ENCODE measurements at places on chromosomes 11 and 22.

GRCh38 chr11:70091638-70092037 is 13.5 kb downstream of the ANO1 start:
- no peak for DNase-seq

DNA sequence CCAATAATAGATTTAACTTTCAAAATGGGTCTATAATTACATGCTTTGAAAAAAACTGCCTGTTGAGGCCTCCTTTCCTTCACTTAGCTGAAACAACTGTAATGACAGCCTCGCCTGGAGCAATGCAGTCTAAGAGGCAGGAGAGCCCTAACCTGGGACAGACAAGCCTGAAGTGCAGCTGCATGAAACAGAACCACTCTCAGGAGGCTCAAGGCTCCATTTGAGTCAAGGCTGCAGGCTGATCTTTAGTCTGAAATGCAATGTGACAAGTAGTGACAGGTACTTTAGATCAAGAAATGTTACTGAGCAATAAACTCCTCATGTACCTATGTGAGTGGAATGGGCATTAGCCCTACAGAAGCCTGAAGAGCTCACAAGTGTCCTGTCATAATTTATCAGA is 414.0 kb upstream of the LUZP2 start:
- DNase-seq: no peak

GRCh38 chr11:125515102-125515439 is 19.0 kb upstream of the FEZ1 start:
- DNase-seq: no peak

DNA sequence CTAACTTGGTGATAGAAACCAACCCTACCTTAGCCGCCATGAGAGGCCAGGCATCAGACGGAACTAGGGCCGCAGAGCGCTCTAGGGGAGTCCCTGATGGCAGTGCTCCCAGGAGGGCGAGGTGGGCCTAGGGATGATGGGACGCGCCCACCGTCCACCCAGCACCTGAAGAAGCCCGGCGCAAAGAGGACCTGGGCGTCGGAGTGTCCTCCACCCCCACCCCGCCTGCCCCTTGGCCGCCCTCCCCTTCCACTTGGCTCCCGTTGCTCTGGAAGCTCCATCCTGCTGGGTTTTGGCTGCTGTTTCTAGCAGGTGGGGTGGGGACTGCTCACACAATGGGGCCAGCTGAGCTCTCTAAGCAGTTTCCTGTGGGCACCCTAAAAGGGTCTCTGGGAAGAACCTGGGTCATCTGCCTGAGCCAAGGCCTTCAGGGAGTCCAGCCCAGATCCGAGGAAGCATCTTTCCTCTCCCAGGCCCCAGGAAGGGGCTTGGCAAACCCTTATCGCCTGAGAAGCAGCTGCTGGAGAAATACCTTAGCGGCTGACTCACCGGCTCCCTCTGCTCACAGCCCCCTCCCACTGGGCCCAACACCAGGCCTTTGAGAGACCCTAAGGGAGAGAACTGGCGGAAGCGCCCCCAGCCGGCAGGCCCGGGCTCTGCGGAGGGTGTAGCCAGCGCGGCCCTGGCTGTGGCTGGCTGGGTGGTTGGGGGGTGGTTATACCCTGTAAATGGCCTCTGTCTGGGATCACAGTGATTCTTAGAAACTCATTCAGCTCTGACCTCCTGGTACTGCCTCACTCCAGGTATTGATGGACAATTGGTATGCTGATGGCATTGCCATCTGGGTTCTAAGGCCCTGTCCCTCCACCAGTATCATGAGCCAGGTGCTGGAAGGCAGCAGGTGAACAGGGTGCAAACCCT is 19.3 kb downstream of the CREB3L1 start:
- DNase-seq: no peak

GRCh38 chr11:27139742-27140367 is 99.2 kb downstream of the BBOX1 start:
- no peak for DNase-seq

DNA sequence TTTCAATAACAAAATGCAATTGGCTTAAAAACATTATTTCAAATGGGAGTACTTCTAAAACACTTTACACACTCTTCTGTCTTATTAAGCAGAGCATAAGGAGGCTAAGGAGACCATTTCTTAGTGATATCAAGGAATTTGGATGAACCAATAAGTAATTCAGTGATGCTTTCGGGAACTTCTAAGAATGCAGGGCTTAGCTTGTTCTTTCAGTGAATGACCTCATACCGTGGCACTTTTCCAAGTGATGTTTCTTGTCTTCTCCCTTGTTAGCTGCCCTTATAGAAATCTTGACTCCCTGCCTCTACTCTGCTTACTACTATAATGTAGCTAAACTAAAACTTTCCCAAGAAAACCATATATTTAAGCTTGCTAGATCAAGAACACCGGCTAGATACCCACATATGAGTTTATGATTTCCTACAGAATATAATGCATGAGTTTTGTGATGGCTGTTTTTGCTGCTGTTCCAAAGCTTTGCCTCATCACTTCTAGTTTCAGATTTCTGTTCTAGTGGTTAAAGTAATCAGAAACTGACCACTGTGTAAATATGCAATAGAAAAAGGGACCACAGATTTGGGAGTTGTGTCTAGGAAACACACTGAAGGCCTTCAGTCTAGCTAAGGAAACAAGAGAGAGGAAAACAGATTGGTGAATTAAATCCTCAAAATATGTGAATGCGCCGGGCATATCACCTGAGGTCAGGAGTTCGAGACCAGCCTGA is 37.5 kb upstream of the STK33 start:
- DNase-seq: peak; percentile 62

DNA sequence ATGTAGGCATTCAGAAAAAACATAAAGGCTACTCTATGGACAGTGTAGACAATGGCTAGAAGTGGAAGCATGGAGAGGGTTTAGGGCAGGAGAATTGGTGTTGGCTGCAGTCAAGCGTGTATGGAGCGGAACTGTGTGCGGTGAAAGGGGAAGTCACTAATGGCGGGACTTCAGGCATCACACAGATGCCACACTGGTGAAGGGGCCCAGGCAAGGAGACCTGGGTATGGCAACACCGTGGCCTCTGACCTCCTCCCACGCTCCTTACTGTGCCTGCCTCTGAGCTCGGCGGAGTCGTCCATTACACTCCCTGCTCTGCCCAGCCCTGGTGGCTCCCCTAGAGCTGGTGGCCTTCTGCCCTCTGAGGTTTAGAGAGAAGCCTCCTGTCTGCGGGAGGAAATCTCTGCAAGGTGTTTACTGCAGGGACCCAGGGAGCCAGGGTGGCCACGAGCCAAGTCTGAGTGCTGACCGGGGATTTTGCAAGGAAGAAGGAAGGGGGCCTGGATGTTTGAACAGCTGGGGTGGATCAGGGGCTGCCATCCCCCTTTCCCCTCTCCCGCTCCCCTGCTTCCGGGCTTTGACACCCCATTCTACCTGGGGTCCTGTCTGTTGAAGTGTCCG is 75.1 kb upstream of the TSPAN18 start:
- no peak for DNase-seq

DNA sequence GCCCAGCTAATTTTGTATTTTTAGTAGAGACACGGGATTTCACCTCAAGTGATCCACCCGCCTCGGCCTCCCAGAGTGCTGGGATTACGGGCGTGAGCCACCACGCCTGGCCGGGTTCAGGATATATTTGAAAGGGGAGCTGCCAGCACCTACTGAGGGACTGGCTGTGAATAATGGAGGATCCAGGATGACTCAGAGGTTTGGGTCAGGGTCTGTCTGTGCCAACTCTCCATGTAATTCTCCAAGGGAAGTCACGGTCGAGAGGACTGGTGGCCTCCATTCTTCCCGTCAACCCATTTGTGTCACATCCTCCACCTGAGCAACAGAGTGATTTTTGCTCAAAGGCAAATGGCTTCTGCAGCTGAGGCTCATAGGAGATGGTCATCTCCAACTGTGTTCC is 3.6 kb upstream of the ARRB1 start:
- DNase-seq: no peak

DNA sequence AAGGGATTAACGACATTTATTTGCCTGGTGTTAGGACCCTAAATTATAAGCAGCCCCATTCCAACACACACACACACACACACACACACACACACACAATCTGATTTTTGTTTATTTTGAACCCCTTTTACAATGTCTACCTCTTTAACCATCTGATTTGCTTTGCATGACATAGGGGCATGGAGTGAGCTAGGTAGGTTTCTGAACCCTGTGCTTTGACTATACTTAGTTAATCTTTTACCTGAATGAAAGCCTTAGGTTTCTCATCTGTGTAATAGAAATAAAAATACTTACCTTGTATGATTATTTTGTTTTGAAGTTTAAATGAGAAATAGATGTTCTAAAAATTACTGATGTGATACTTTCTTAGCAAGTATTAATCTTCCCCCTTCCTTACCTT is 94.7 kb upstream of the FOLH1 start:
- no peak for DNase-seq

DNA sequence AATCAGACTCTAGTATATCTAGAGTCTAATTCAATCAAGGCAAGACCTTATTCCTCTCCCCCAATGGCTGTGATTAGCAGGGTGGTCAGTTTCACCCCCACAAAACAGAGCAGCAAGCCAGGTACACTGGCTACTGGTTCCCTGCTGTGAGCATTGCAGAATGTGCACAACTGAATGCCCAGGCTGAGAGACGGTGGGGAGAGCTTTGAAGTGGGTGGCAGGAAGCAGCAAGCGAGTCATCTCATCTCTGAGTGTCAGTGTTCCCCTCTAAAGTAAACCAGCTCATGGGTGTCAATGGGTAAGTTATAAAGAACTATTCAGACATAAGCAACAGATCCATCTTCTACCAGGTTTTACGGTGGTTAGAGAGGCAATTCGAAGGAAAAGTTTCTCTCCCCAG is 37.6 kb downstream of the GAB4 start:
- DNase-seq: no peak

- DNase-seq: no peak
These were observed 5.8 kb upstream of the TBC1D10A start for GRCh38 chr22:30332551-30332950.

DNA sequence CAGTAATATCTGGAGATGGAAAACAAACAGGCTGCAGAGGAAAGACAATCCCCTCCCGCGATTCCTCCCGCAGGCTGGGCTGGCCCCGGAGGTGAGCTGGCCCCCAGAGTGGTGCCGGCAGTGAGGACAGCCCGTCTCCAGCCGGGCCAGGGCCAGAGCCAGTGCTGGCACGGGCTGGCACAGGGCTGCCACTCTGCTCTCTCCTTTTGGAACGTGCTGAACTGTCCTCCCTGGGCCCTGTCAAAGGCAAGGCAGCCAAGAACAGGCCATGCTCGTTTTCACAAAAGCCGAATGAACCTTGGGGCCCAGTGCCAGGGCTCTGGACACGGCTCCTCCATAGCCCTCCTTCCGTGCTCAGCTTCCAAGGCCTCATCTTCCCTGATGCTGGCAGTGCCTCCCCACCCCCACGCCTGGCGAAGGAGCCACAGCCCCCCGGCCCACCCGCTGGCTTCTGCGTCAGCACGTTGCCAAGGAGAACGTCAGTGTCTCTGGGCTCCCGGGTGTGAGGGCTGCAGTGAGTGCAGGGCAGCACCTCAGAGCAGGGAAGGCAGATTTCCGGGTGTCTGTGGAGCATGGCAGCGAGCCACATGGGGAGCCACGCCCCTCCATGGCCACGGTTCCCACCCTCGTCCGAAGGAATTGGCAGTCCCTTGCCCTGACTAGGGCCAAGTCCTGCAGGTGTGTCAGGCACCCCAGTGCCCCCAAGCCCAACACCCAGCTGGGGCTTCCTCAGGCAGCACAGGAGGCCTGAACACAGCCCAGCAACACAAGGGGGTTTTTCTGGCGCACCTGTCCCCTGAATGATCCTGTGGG is 28.6 kb downstream of the GNAZ start:
- no peak for DNase-seq

DNA sequence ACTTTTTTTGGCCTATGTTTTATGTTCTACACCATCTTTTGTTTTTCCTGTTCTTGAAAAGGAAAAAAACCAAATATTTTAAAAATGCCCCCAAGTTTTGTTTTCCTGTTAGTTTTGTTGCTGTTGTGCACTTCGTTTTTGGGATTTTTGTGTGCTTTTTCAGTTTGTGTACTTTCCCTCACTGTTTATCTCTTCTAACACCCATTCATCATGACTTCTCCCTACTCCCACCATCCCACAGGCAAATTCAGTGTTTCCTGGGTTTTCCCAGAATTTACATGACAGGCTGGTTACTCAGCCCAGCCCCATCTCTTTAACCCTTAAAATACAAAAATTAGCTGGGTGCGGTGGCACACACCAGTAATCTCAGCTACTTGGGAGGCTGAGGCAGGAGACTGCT is 15.6 kb downstream of the TMEM123 start:
- DNase-seq: no peak

DNA sequence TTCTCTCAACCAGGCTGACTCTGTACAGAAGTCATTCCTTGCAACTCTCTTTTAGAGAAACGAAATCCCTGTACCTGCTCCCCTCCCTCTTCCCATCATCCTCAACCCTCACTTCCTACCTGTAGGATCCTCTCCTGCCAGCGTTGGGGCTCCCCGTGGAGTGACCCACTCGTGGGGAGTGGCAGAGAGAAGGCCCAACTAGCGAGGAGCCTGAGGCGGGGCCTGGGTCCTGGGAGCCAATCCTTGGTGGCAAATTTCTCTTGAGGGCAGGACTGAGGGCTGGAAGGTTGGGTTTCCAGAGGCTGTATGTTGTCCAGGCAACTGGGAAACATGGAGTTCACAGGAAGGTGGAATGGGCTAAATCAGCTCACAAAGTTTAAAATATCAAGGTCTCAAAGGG is 10.4 kb downstream of the NHERF4 start:
- peak; percentile 48 for DNase-seq

- no peak for DNase-seq
These were observed 340.5 kb upstream of the B3GAT1 start for GRCh38 chr11:134752526-134752925.

DNA sequence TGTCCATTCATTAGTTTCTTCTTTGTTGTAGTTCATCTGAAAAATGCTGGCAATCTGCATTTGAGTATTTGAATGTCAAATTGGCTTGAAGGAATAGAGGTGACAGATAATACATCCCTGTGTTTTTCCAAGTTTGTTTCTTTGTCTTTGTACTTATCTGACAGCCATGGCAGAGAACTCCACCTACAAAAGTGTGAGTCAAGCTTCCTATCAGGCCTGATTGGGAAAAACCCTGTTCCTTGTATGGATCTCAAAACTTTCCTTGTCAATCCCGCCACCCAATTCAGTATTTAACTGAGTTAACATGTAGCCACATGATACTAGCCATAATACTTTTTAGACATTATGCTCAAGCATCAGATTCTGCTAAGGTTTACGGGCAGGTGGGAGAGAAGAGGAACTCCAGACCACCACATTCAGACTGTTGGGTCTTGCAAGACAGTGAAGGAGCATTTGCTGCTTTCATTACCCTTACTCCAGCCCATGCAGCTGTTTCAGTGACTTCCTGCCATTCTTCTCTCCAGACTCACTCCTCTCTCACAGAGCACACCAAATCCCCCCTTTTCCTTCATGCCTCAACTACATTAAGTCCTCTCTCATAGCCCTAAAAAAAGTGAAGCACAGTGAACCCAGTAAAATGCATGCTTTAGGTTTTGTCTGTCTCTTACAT is 65.9 kb downstream of the BLID start:
- no peak for DNase-seq

DNA sequence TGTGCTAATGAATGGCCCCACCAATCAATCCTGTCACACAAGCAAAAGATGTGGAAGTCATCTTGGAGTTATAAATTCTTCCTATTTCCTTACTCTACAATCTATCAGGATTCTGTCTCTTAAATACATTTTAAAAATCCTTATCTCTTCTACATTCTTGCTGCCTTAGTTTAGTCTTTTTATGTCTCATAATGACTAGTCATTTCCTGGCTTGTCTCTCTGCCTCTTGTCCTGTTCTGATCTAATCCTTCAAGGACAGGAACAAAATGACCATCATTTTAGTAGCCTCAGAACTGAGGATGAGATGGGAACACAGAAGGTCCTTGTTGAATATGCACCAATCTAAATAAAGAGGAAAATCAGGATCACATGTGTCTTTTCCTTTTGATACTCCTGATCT is 56.6 kb upstream of the LIN7C start:
- no peak for DNase-seq

Measured in mammary epithelial cell (primary cell).